ENCODE measurements at places on chromosomes 11 and 22. TPM values are rescaled to one million over a fixed set of nuclear protein-coding genes. Genes with fewer than 3 reads are reported as not detected.

Gene PSMD13
- 156 TPM for total RNA-seq

Gene PKDREJ
- total RNA-seq = not detected

Gene ALKBH8
- total RNA-seq = 8.4 TPM

Gene HORMAD2
- total RNA-seq = 0.23 TPM

GRCh38 chr11:56558574-56558973 is 15.5 kb upstream of the OR5M11 start:
- DNase-seq = no peak
- H3K27me3 ChIP-seq = no peaks in the 10 kb centered on the region
- H3K27ac ChIP-seq = no peak overlapping the region
- no peak overlapping the region for H3K4me3 ChIP-seq
- no peaks in the 10 kb centered on the region for H3K36me3 ChIP-seq

- no peak overlapping the region for H3K27ac ChIP-seq
- DNase-seq = no peak
- H3K27me3 ChIP-seq = peaks cover 20% of the 10 kb centered on the region
- H3K4me1 ChIP-seq = no peaks in the 10 kb centered on the region
- H3K4me3 ChIP-seq = no peak overlapping the region
Measured at GRCh38 chr11:125332821-125333220, 163.2 kb downstream of the FEZ1 start.

DNA sequence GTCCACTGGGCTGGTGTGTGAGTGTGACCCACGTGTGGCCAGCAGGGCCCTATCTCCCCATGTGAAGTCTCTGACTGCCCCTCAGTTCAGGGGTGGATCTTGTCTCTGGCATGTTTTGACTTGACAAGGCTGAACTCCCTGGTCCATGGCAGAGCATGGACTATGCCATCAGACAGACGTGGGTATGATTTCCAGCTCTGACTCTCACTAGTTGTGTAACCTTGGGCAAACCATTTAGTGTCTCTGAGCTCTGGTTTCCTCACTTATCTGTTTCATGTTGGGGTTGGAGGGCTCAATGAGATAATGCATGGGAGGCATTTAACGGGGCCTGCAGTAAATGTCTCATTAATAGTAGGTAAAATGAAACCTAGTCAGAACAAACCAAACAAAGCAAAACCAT is 254.5 kb upstream of the NARS2 start:
- no peak for DNase-seq
- H3K4me3 ChIP-seq = no peak overlapping the region
- no peaks in the 10 kb centered on the region for H3K36me3 ChIP-seq
- peaks cover 5% of the 10 kb centered on the region for H3K27me3 ChIP-seq

- H3K36me3 ChIP-seq = no peaks in the 10 kb centered on the region
- no peak for DNase-seq
Measured at GRCh38 chr11:130553306-130553705, 104.9 kb downstream of the ADAMTS15 start.

- no peaks in the 10 kb centered on the region for H3K27me3 ChIP-seq
- H3K4me3 ChIP-seq = no peak overlapping the region
- no peaks in the 10 kb centered on the region for H3K36me3 ChIP-seq
- no peak overlapping the region for H3K27ac ChIP-seq
Measured at GRCh38 chr11:25943777-25944661, 387.9 kb upstream of the ANO3 start.

GRCh38 chr11:71431271-71431670 is 16.9 kb downstream of the DHCR7 start:
- H3K4me1 ChIP-seq = peaks cover 3% of the 10 kb centered on the region
- peaks cover 7% of the 10 kb centered on the region for H3K36me3 ChIP-seq
- no peak overlapping the region for H3K27ac ChIP-seq
- no peak overlapping the region for H3K4me3 ChIP-seq
- H3K27me3 ChIP-seq = no peaks in the 10 kb centered on the region

- H3K27ac ChIP-seq = no peak overlapping the region
- no peak for DNase-seq
- no peak overlapping the region for H3K4me3 ChIP-seq
- no peaks in the 10 kb centered on the region for H3K4me1 ChIP-seq
Measured at GRCh38 chr11:69210310-69211035, 54.7 kb downstream of the SMIM38 start.

GRCh38 chr11:66133216-66133775 is 63.2 kb downstream of the PACS1 start:
- no peak overlapping the region for H3K27ac ChIP-seq
- H3K4me1 ChIP-seq = peaks cover 30% of the 10 kb centered on the region
- no peaks in the 10 kb centered on the region for H3K36me3 ChIP-seq
- H3K4me3 ChIP-seq = no peak overlapping the region
- no peak for DNase-seq

- no peak overlapping the region for H3K4me3 ChIP-seq
- no peaks in the 10 kb centered on the region for H3K27me3 ChIP-seq
- peak overlapping the region; percentile 61 for H3K27ac ChIP-seq
- DNase-seq = no peak
Measured at GRCh38 chr11:65390099-65390941, 3.9 kb downstream of the FRMD8 start.

DNA sequence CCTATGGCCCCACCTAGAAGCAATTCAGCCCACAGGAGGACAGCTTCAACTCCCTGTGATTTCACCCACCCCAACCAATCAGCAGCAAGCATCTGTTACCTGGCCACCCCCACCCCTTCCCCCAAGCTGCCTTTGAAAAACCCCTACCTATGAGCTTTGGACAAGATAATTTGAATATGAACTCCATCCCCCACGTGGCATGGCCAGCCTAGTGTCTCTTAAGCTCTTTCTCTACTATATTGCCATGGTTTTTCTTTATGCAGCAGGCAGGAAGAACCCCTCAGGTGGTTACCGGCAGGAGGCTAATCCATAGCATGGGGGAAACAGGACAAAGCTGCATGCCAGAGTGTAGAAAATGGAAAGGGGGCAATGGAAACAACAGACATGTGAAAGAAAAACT is 29.0 kb downstream of the CTSC start:
- H3K4me3 ChIP-seq = no peak overlapping the region
- no peaks in the 10 kb centered on the region for H3K27me3 ChIP-seq
- no peak for DNase-seq
- peaks cover 38% of the 10 kb centered on the region for H3K4me1 ChIP-seq

DNA sequence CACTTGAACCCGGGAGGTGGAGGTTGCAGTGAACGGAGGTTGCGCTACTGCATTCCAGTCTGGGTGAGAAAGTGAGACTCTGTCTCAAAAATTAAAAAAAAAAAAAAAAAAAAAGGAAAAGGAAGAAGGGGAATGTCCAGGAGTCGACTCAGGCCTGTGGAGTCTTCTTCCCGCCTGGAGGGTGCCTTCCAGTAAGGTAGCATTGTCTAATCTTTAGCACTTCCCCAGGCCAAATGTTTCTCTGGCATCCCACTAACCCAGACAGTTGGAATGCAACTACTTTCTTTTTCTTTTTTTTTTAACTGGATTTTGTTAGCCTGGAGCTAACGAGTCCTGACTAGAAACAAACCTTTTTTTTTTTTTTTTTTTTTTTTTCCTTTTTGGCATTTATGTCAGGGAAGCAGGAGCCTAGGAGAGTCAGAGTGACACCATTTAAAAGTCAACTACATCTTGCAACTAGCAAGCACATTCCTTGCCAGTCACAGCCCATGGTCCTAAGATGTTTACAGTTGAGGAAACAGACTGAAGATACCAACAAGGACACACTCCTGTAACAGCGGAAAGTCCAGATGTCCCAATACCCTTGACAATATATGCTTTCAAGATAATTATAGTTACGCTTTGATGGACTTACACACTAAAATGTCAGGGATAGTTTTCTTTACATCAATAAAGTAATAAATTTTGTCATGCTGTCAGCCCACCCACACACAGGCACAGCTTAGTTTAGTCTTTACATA is 10.6 kb downstream of the PLET1 start:
- H3K4me3 ChIP-seq = no peak overlapping the region
- H3K27ac ChIP-seq = no peak overlapping the region
- H3K27me3 ChIP-seq = peaks cover 1% of the 10 kb centered on the region

- H3K4me1 ChIP-seq = no peaks in the 10 kb centered on the region
- no peak overlapping the region for H3K4me3 ChIP-seq
- H3K36me3 ChIP-seq = no peaks in the 10 kb centered on the region
- H3K27me3 ChIP-seq = no peaks in the 10 kb centered on the region
- no peak for DNase-seq
- H3K27ac ChIP-seq = no peak overlapping the region
Measured at GRCh38 chr11:2750682-2751522, 51.1 kb upstream of the KCNQ1OT1 start.

DNA sequence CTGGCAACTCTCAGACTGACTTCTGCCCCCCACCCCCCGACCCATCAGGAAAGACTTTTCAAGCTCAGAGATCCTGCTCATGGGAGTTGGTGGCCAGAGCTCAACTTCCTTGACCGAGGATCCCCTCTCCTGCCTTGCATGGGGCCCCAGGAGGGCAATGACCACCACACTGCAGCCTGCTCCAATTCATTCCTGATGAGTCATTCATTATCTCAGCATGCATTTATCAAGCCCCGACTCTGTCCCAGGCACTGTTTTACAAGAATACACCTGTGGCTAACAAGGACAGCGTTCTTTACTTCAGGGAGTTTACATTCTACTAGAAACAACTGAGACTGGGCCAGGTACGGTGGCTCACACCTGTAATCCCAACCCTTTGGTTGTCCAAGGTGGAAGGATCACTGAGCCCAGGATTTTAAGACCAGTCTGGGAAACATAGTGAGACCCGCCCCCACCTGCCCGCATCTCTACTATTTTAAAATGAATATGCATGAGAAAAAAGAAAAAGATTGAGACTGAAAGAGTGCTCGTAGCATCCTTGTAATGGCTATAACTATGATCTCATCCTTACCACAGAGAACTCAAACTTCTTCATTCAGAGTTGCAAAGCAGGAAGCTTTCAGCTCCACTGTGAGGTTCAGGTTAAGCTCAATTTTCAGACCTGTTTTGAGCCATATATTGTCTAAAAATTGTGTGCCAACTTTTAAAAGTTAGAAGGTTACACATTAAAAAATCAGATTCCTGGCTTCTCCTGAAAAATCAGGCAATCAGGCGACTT is 60.4 kb downstream of the FEZ1 start:
- H3K4me3 ChIP-seq = no peak overlapping the region
- no peaks in the 10 kb centered on the region for H3K36me3 ChIP-seq
- no peak for DNase-seq
- H3K4me1 ChIP-seq = no peaks in the 10 kb centered on the region
- H3K27me3 ChIP-seq = peaks cover 19% of the 10 kb centered on the region

DNA sequence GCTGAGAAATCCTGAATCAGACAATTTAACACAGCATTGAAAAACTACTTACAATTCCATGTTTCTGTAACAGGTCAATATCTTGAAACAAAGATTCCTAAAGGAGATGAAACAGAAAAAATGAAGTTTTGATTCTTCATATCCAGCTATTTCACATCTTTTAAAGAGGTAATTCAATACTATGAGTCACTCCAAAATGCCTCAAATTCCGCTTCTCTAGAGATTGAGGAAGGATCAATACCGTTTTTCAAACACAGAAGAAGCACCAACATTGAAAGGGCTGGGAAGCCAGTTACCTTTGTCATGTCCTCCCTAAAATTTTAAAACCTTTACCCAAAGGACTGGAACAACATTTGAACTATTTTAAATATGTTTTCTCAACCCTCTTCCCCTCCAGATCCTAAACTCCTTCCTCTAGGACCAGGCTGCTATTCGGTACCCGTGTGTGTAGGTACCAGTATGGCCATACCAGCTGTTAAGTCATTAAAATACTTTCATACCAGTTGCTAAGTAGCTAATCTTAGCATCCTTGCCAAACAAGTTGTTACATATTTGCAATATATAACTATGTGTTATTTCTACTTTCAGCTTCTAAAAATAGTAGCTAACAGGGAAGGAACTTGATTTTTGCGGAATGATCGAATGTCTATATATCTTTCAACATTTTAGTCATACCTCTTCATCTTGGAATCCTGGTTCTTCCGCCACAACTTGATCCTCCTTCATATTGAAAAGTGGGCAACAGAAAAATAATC is 2.3 kb downstream of the DMC1 start:
- no peaks in the 10 kb centered on the region for H3K36me3 ChIP-seq
- DNase-seq = no peak
- no peak overlapping the region for H3K27ac ChIP-seq
- no peaks in the 10 kb centered on the region for H3K27me3 ChIP-seq
- H3K4me1 ChIP-seq = peaks cover 21% of the 10 kb centered on the region

- H3K36me3 ChIP-seq = no peaks in the 10 kb centered on the region
- no peak for DNase-seq
- no peak overlapping the region for H3K4me3 ChIP-seq
- no peaks in the 10 kb centered on the region for H3K4me1 ChIP-seq
Measured at GRCh38 chr11:61529537-61530225, 21.1 kb downstream of the LRRC10B start.

- H3K36me3 ChIP-seq = no peaks in the 10 kb centered on the region
- peaks cover 23% of the 10 kb centered on the region for H3K27me3 ChIP-seq
- H3K4me3 ChIP-seq = no peak overlapping the region
- no peak overlapping the region for H3K27ac ChIP-seq
Measured at GRCh38 chr11:2287091-2287490, 14.6 kb downstream of the C11orf21 start.

DNA sequence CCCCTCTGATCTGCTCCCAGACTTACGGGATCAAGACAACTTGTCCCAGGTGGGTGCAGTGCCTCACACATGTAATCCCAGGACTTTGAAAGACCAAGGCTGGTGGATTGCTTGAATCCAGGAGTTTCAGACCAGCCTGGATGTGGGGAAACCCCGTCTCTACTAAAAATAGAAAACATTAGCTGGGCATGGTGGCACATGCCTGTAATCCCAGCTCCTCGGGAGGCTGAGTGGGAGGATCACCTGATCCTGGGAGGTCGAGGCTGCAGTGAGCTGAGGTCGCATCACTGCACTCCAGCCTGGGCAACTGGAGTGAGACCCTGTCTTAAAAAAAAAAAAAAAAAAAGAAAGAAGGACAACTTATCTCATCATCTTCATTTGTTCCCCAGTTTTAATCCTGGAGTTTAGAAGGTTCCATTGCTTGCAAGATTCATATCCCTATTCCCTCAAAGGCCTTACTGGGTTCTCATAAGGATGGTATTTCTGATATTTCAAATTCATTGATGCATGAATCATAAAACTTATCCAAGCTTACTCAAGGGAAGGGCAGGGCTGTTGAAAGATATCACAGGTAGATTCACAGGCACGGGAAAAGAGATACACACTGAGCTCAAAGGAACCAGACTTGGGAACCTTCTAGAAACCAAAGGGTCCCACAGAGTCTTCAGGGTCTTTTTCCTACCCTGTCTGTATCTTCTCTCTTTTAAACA is 14.6 kb downstream of the ENDOD1 start:
- no peak for DNase-seq
- no peak overlapping the region for H3K4me3 ChIP-seq
- H3K4me1 ChIP-seq = peaks cover 5% of the 10 kb centered on the region
- H3K27ac ChIP-seq = no peak overlapping the region

DNA sequence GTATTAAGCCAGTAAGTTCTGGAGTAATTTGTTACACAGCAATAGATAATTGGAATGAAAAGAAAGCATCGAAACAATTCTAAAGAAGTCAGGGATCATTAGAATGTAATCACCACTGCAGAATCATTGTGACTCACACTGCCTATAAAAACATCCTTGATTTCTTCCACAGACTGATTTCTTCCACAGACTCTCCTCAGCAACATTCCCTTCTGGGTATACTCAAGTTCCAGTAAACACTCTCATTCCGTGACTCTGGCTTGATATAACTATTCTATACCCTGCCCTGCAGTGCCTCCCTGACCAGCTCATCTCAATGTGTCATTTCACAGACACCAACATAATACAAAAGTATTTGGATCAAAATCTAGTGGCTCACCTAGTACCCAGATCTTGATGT is 120.5 kb downstream of the BBOX1 start:
- no peaks in the 10 kb centered on the region for H3K36me3 ChIP-seq
- no peak overlapping the region for H3K27ac ChIP-seq
- H3K4me3 ChIP-seq = no peak overlapping the region
- no peak for DNase-seq
- no peaks in the 10 kb centered on the region for H3K27me3 ChIP-seq
- H3K4me1 ChIP-seq = no peaks in the 10 kb centered on the region
